Tibial artery (tissue), 4 donors: ENCODE measurements at places on chromosomes 2 and 18.

DNA sequence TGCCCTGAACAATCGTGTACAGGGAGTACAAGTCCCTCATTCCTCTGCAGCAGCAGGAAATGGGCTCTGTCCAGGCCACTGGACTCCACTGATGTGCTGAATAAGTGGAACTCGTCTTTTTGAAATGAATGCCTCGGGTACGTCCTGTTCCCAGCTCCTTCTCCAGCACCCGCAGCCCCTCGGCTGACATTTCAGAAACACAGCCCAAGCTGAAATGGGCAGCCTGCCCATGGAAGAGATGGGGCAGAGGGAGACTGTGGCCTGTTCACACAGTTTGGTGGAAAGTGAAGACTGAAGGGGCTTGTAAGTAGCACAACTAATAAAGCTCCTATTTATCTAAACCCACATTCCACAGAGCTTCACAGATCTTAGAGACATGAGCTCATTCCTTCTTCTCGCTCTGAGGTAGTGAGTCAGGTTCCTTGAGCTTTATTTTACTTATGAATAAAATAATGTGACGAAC lies 498.6 kb downstream of the TXNL1 start:
- no peaks in the 10 kb centered on the region for H3K36me3 ChIP-seq
- peak; percentile 40 for DNase-seq
- H3K4me1 ChIP-seq, result no peaks in the 10 kb centered on the region
- no peaks in the 10 kb centered on the region for H3K27me3 ChIP-seq
- peak overlapping the region; percentile 42 for H3K27ac ChIP-seq

GRCh38 chr2:28755421-28755820 lies 3.8 kb downstream of the PPP1CB start:
- no peaks in the 10 kb centered on the region for H3K27me3 ChIP-seq
- H3K4me1 ChIP-seq, result peaks cover 69% of the 10 kb centered on the region
- peak overlapping the region; percentile 99 for H3K4me3 ChIP-seq
- H3K27ac ChIP-seq, result peak overlapping the region; percentile 99

DNA sequence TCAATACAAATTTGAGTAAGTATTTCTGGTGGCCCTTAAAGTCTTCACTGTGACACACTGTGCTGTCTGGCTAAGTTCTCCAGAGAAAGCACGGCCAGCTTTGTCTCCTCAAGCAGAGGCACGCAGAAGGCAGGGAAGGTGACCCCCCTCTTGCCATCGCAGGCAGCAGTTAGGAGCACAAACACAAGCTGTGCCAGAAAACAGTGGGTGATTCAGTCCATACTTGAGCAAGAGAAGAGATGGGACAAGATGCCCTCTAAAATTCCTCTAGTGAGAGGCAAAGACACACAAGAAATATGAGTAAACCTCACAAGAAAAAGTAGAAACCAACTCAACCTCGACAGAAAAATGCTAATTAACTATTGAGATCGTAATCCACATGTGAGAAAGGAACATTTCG lies 9.8 kb downstream of the MCEE start:
- no peak overlapping the region for H3K4me3 ChIP-seq
- H3K27ac ChIP-seq, result no peak overlapping the region
- H3K4me1 ChIP-seq, result no peaks in the 10 kb centered on the region
- peaks cover 43% of the 10 kb centered on the region for H3K36me3 ChIP-seq

DNA sequence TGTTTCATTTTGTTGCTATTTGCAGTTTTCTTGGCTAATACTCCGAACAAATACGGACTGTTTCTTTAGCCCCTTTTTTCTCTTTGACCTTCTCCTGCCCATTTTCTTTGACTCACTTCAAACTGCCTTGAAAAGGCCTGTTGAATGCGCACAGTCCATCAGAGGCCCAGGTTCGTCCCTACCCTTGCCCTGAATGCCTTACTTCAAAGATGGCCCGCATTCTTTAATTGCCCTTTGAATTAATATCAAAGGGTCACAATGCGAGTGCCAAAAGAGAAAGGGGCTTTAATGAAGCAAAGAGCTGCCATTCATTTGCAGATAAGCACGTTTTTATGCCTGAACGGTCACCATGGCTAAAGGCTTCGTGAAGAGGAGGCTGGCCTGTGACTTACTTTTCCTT lies 29.7 kb downstream of the PAX3 start:
- H3K27ac ChIP-seq, result no peak overlapping the region
- H3K4me1 ChIP-seq, result no peaks in the 10 kb centered on the region
- no peaks in the 10 kb centered on the region for H3K27me3 ChIP-seq
- H3K4me3 ChIP-seq, result no peak overlapping the region

GRCh38 chr18:48354746-48355260 lies 54.4 kb downstream of the ZBTB7C start:
- H3K27me3 ChIP-seq, result no peaks in the 10 kb centered on the region
- no peaks in the 10 kb centered on the region for H3K4me1 ChIP-seq
- no peak overlapping the region for H3K4me3 ChIP-seq
- H3K27ac ChIP-seq, result peak overlapping the region; percentile 28
- H3K36me3 ChIP-seq, result no peaks in the 10 kb centered on the region
- no peak for DNase-seq

- no peaks in the 10 kb centered on the region for H3K27me3 ChIP-seq
- no peak for DNase-seq
- no peaks in the 10 kb centered on the region for H3K4me1 ChIP-seq
- H3K4me3 ChIP-seq, result no peak overlapping the region
- H3K36me3 ChIP-seq, result no peaks in the 10 kb centered on the region
Measured at GRCh38 chr2:767440-767839, 90.2 kb upstream of the TMEM18 start.

DNA sequence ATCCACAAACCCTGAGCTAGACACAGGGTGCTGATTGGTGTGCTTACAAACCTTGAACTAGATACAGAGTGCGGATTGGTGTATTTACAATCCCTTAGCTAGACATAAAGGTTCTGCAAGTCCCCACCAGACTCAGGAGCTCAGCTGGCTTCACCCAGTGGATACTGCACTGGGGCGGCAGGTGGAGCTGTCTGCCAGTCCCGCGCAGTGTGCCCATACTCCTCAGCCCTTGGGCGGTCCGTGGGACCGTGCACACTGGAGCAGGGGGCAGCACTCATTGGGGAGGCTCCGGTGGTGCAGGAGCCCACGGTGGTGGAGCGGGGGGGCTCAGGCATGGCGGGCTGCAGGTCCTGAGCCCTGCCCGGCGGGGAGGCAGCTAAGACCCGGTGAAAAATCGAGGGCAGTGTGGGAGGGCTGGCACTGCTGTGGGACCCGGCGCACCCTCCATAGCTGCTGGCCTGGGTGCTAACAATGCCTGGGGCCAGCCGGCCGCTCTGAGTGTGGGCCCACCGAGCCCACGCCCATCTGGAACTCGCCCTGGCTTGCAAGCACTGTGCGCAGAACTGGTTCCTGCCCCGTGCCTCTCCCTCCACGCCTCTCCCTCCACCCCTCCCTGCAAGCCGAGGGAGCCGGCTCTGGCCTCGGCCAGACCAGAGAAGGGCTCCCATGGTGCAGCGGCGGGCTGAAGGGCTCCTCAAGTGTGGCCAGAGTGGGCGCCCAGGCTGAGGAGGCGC lies 75.6 kb downstream of the MOB4 start:
- peaks cover 11% of the 10 kb centered on the region for H3K36me3 ChIP-seq
- no peaks in the 10 kb centered on the region for H3K4me1 ChIP-seq
- H3K27me3 ChIP-seq, result no peaks in the 10 kb centered on the region
- no peak overlapping the region for H3K27ac ChIP-seq

DNA sequence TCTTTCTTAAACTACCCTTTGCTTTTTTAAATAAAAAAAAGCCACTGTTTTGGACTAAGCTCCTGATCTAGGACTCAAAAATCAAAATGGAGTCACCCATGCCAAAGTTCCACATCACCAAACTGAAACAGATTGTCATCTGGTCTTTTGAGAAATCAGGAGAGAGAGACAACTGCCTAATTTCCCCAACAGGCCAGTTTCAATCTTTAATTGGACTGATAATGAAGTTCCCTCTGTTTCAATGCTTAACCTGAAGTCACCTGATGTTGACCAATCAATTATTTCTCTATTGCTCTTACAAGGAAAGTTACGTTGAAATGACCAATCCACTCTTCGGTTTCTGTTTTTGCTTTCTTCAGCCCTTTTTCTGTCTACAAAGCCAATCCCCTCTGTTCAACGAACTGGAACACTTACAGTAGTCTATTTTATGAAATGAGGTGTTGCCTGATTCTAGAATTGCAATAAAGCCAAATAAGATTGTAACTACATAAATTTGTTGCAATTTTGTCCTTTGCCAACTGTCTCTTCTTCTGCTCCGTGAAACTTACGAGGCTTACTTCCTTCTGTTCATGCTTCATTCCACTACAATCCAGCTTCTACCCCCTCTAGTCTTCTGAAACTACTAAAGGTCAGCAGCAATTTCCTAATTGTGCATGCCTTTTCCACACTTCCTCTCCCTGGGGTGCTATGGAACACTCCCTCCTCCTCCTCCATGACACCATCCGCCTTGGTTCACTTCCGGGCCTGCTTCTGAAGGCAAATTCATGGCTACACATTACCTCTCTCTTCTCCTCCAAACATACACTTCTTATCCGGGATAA lies 95.2 kb upstream of the CD302 start:
- H3K36me3 ChIP-seq, result no peaks in the 10 kb centered on the region
- H3K4me1 ChIP-seq, result no peaks in the 10 kb centered on the region
- no peaks in the 10 kb centered on the region for H3K27me3 ChIP-seq
- H3K4me3 ChIP-seq, result no peak overlapping the region

- no peaks in the 10 kb centered on the region for H3K36me3 ChIP-seq
- no peaks in the 10 kb centered on the region for H3K4me1 ChIP-seq
- no peak for DNase-seq
- H3K27me3 ChIP-seq, result no peaks in the 10 kb centered on the region
Measured at GRCh38 chr2:136098441-136098840, 19.5 kb downstream of the CXCR4 start.

DNA sequence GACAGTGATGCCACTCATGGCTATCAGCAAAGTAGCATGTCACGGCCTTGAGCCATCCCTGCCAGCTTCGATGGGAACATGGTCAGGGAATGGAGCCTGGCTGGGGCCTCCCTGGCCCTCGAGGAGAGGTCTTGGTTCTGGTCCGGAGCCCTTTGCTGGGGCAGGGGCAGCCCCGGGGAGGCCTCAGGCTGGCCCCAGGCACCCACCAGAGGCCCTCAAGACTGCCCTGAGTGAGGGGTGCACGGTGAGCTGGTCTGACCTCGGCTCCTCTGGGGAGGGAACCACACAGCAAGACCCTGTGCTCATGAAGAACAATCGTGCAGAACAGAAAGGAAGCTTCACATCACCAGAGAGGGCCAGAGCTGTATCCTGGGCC lies 75.2 kb upstream of the OTOS start:
- no peaks in the 10 kb centered on the region for H3K36me3 ChIP-seq
- no peaks in the 10 kb centered on the region for H3K27me3 ChIP-seq
- DNase-seq, result no peak
- H3K27ac ChIP-seq, result no peak overlapping the region
- H3K4me3 ChIP-seq, result no peak overlapping the region

- no peak overlapping the region for H3K4me3 ChIP-seq
- H3K27ac ChIP-seq, result no peak overlapping the region
- H3K27me3 ChIP-seq, result no peaks in the 10 kb centered on the region
Measured at GRCh38 chr2:75949385-75950030, 238.8 kb upstream of the GCFC2 start.

- no peak for DNase-seq
- no peak overlapping the region for H3K27ac ChIP-seq
- H3K27me3 ChIP-seq, result no peaks in the 10 kb centered on the region
- H3K36me3 ChIP-seq, result no peaks in the 10 kb centered on the region
- H3K4me3 ChIP-seq, result no peak overlapping the region
Measured at GRCh38 chr2:216033403-216033802, 20.1 kb upstream of the MREG start.

GRCh38 chr2:191171708-191172355 lies 21.0 kb upstream of the STAT4 start:
- no peak overlapping the region for H3K4me3 ChIP-seq
- no peaks in the 10 kb centered on the region for H3K36me3 ChIP-seq
- no peak overlapping the region for H3K27ac ChIP-seq
- H3K27me3 ChIP-seq, result no peaks in the 10 kb centered on the region
- DNase-seq, result no peak

DNA sequence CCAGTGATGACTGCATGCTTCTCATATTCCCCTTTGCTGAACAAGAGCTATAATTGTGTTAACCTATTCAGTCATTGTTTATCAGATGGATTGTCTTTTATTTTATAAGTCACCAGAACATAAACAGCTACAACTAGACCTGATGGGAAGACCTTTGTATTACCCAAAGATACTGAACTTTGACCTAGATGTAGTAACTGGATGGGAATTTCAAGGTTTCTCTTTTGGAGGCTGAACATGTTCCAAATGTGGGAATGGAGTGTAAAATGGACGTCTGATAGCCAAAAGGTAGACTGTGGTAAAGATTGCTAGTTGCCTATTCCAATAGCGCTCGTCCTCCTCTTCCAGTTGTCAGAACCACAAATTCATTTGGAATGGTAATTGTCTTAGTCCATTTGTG lies 56.4 kb upstream of the ST3GAL5 start:
- no peaks in the 10 kb centered on the region for H3K27me3 ChIP-seq
- no peaks in the 10 kb centered on the region for H3K36me3 ChIP-seq
- no peak for DNase-seq
- H3K4me1 ChIP-seq, result no peaks in the 10 kb centered on the region
- H3K27ac ChIP-seq, result no peak overlapping the region

DNA sequence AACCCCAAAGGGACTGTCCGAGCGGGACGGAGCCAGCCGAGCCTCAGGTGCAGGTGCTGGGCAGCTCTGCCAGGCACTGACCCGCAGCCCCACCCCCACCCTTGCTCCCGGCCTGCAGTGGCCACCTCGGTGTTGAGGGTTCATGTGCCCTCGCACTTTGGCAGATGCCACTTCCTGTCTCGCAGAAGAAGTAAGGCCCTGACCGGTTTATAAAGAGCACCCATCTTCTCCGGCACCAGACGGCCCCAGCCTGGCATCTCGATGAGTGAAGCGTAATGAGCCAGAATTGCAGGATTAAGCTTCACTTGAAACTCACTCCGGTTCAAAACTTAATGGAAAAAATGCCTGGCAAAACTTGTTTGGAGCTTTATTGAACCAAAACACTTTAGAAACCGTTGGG lies 10.9 kb upstream of the NFATC1 start:
- H3K27ac ChIP-seq, result no peak overlapping the region
- H3K4me1 ChIP-seq, result no peaks in the 10 kb centered on the region
- H3K36me3 ChIP-seq, result no peaks in the 10 kb centered on the region
- DNase-seq, result no peak
- H3K4me3 ChIP-seq, result no peak overlapping the region

- H3K36me3 ChIP-seq, result no peaks in the 10 kb centered on the region
- no peaks in the 10 kb centered on the region for H3K4me1 ChIP-seq
- H3K27me3 ChIP-seq, result no peaks in the 10 kb centered on the region
- no peak overlapping the region for H3K27ac ChIP-seq
- no peak overlapping the region for H3K4me3 ChIP-seq
Measured at GRCh38 chr2:188129677-188130076, 162.0 kb upstream of the GULP1 start.

DNA sequence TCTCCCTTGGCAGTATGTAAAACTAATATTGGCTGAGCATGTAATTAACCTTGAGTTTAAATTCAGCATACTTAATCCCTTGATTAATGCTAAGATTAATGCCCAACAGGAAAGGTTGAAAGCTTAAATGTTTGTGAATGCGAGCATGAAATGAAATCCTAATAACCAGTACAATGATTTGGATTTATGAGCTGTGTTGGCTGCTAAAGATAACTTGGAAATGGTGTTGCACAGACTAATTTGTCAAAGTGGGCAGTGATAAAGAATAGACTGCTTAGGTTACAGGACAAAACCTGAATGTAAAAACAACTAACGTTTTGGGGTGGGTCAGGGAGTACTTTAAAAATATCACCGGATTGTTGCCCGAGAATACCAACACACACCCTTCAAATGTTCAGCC lies 70.6 kb downstream of the MGAT5 start:
- no peaks in the 10 kb centered on the region for H3K4me1 ChIP-seq
- H3K36me3 ChIP-seq, result no peaks in the 10 kb centered on the region
- DNase-seq, result no peak

- no peak overlapping the region for H3K27ac ChIP-seq
- H3K36me3 ChIP-seq, result no peaks in the 10 kb centered on the region
Measured at GRCh38 chr18:413233-413632, 87.3 kb downstream of the COLEC12 start.
